Central memory CD8-positive, alpha-beta T cell (primary cell): ENCODE measurements at places on chromosomes 5 and 9.

DNA sequence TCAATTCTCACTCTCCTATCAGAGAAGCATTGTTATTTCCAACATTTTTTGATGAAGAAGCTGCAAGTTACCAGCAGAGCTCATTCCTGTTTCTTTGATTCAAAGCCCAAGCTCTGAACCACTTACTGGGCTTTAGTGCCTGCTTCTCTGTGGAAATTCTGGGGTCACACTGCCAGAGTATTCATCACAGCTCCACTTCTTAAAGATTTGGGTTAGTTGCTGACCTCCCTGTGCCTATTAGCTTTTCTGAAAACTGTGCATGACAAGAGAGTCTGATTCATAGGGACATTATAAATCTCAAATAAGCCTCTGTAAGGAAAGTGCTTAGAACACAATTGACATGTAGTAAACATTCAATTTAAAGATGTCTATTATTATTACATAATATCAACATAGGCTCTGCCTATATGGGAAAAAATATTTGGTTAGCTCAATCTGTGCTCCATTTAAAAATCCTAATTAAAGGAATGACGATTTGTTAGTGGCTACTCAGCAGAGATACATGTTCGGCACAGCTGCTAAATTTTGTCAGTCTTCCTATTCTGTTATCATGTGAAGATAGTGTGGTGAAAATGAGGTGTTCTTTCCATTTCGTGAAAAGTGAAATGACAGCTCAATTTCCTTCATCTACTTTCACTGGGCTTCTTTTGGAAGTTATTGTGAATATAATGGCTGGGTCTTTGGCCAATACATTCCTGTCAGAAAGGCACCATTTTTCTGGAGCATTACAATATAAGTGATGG, 293.0 kb downstream of the KCTD16 start:
- no peak for DNase-seq

DNA sequence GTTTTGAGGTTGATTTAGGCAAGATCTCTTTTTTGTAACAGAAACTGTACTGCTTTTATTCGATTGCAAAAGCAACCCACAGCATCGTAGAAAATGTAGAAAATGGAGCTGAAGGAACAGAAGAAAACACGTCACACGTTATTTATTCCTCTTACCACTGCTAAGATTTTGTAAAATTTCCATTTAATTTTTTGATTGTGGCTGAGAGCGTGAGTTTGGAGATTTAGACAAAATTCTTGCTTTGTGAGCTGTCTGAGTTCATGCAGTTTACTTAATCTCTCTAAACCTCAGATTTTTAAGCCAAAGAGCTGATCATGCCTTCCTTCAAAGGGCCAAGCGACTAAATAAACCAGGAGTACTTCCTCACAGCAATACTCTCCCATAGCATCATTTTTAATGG, 24.8 kb downstream of the DPYSL3 start:
- DNase-seq = no peak

DNA sequence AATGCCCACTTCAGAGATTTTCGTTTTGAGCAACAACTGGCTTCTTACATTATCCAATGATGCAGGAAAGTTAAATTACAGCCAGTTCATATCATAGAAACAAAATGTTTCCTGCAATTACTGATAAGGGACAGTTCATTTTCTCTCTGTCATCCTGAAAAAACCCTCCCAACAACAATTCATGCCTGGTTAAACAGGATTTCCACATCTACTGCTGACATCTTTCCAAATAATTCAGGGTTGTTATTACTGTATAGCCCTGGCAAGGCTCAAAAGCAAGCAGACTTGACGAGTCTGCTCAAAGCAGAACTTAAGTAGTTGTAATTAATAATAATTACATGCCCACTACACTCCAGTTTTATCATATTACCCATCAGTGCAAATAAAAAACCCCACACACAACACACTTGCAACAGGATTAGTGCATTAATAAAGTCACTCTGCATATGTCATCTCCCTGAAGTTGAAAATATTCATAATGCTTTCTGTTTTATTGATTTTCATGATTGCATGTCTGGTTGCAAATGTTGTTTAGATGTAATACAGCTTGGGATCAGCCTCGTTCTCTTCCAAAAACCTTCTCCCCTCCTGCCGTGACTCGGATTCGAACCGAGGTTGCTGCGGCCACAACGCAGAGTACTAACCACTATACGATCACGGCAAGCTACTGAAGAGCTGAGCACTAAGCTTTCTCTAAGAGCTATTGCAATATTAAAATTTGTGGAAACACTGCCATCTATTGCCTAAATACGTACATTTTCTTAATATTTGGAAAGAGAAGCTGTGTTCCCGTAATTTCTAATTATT, 119.6 kb upstream of the NFIB start:
- DNase-seq = no peak

GRCh38 chr9:123927625-123928532, 2.0 kb downstream of the DENND1A start:
- DNase-seq = no peak

DNA sequence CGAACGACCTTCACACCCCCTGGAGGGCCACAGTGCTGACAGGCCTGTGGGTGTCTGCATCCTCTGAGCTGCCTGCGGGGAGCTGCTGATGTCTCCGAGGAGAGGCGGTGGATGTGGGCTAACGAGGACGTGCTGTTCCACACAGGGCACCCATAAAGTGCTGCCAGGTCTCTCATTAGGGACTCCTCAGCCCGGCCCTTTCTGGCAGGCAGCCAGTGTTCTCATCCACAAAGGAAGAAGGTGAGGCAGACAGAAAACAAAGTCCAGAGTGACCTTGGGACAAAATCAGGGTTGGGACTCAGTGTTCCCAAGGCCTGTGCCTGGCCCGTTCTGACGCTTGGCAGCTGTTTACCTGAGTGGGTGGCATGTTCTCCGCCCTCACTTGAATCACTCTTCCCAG, 29.3 kb downstream of the CARTPT start:
- no peak for DNase-seq

DNA sequence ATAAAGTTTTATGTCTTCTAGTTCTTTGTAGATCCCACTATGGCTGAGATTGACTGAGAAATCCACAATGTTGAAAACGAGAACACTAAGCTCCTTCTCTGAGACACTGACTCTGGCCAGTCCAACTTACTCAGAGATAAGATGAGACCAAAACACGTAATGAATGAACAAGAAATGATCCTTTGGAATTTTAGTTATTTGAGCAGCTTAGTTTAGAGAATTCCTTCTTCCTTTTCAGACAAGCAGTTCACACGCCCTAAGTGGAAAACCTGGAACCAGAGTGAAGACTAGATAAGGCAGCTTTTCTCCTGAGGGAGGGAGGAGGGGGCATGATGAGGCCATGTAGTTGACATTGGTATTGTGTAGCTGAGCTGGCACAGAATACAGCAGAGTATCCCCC, 139.6 kb downstream of the GABRB2 start:
- DNase-seq = no peak

GRCh38 chr9:79946712-79947111, 374.9 kb downstream of the TLE4 start:
- no peak for DNase-seq

DNA sequence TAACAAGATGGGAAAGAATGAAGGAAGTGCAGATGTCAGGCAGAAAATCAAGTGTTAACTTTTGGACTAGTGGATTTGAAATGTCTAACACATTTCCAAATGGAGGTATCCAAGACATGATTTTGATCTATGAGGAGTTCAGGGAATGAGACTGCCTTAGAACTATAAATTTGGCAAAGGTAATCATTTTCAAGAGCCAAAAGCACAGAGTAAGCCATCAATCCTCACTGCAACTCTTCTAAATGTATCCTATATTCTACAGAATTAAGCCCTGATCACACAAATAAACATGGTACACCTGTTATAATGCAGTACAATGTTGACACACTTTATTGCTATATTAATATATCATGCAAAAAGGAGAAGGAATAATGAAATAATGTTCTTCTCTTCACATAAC, 55.6 kb downstream of the SETX start:
- DNase-seq = no peak
